Left renal cortex interstitium (tissue), 4 donors: ENCODE measurements at places on chromosomes 5 and 9. TPM values are rescaled to one million over a fixed set of nuclear protein-coding genes. Genes with fewer than 3 reads are reported as not detected.

The INSL4 gene
- not detected for polyA plus RNA-seq

GRCh38 chr5:58816181-58816731 lies 233.4 kb downstream of the RAB3C start:
- DNase-seq: no peak

The ZNF618 gene
- polyA plus RNA-seq: 41.1 TPM

- no peak for DNase-seq
These were observed 33.4 kb upstream of the BARHL1 start for GRCh38 chr9:132548751-132549640.

DNA sequence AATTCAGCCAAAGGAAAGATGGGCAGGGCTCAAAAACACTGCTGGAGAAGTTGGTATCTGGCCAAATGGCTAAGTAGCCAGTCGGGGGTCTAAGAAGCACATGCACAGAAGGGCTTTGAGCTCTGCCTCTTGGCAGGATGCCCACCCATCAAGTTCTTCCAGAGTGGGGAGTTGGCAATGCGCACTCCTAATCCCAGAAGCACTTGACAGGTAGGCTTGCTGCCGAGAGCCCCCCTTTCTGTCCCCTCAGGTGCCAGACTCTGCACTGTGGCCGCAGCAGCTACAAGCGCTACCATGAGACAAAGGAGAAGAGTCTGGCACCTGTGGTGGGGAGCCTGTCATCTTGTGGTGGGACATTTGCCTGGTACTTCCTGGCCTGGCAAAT lies 252.9 kb upstream of the SLC24A2 start:
- no peak for DNase-seq

GRCh38 chr9:78669591-78669990 lies 372.7 kb downstream of the PSAT1 start:
- no peak for DNase-seq

GRCh38 chr9:129665814-129666520 lies 520 bp downstream of the PRRX2 start:
- no peak for DNase-seq

The HAUS6 gene
- polyA plus RNA-seq: 19.9 TPM

DNA sequence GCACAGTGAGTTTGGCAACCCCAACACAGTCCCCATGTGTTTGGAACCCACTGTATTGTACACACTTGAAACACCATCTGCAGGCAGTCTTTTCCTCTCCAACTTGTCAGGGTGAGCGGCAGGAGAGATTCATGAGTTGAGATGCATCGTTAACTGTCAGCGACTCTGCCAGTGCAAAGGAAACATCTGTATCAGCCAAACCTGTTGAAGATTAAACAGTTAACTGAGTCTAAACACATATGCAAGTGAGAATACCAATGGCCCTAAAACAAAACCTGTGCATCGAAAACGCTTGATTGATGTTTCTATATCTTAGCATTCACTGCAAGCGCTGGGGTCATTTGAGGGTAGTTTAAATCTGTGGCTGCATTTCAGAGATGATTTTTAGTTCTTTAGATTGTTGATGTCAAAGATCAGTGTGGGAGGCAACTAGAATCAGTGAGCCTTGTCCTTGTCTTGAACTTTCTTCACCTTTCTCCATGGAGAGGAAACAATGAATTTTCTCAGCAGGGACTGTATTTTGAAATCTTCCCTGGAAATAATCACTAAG lies 41.3 kb upstream of the PAM start:
- peak; percentile 49 for DNase-seq

The RELL2 gene
- polyA plus RNA-seq: 0.55 TPM

DNA sequence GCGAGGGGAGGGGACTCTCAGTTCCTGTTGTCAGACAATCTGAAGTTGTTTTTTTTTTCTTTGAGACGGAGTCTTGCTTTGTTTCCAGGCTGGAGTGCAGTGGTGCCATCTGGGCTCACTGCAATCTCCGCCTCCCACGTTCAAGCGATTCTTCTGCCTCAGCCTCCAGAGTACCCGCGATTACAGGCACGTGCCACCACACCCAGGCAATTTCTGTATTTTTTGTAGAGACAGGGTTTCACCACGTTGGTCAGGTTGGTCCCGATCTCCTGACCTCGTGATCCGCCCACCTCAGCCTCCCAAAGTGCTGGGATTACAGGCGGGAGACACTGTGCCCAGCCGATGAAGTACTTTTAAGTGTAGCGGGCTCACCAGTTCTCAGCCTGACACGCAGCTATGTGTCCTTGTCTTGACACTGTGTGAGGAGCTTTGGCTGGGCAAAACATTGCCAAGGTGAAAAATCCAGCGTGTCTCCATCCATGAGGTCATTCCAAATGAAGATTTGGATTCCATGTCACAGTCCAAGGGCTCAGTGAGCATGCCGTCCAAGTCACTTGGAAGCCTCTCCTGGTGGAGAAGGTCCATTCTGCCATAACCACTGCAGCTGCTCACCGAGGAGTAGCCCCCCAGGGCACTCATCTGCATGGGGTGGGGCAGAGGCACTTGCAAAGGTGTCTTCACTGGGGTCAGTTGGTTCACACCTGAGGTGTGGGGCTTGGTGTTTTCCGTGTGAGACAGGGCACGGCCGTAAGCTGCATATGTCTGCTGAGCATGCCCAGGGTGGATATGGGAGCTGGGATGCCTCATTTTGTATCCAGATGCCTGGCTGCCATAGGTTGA lies 32.0 kb downstream of the OR2V1 start:
- no peak for DNase-seq

GRCh38 chr5:141650851-141651727 lies at the start of gene FCHSD1:
Gene FCHSD1 (minus strand): TSS chr5:141651418. CDS start chr5:141651368, 50 bp downstream.
- DNase-seq: peak; percentile 68

DNA sequence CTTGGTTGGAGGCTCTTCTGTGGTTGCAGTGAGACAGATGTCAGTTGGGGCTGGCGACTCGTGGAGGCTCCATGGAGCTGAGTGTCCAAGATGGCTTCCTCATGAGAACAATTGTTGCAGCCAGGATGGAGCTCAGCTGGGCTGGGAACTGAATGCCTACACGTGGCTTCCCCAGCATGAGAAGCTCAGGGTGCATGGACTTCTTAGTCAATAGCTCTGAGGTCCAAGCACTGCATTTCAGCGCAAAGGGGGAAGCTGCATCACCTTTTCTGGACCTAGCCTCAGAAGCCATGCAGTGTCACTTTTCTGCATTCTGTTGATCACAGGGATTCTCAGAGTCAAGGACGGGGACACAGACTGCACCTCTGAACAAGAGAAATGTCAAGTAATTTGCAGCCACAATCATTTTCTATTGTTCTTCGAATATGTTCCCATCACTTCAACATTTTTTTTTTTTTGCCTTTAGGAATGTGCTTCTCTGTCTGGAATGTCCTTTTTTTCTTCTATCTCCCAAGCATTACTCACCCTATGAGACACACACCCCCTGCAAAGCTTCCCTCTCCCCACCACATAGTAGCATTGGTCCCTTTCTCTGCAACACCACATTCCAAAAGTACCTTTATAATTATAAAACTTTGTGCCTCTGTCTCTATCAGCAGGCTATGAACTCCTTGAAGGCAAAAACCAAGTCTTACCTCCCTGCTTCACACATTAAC lies 57.5 kb upstream of the STK32A start:
- DNase-seq: no peak

DNA sequence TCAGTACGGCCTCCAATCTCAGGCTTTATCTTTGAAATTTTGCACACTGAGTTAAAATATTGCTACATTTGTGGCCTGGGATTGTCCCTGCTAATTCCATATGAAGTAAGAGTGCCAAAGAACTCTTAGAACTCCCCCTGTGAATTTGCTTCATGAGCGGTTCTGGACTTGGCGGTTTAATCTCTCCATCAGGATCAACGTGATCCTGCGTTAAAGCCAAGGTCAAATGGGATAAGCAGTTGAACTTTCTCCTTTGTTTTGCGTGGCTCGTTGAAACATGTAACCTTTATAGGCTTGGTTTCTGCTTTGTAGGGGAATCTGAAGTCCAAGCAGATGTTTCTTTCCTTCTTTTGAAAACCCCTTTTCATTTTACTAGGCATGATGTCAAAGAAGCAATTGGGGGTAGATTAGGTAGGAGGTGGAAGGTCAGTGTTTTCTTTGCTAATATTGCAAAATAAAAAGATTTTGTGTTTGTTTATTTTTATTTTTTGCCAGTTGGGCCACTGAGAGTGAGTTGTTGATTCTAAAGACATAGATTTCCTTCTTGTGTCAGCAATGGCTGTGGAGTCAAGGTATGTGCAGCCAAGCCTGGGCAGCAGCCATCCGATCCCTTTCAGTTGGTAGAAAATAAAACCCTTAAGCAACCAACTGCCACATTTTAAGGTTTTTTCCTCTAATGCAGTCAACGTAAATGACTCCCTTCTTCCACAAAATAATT lies 390.8 kb downstream of the NNT start:
- DNase-seq: no peak

- DNase-seq: no peak
These were observed 129.1 kb upstream of the FSTL4 start for GRCh38 chr5:133741396-133741795.

- no peak for DNase-seq
These were observed 10.0 kb upstream of the P4HA2 start for GRCh38 chr5:132237670-132238069.

The OR4F3 gene
- polyA plus RNA-seq: not detected

DNA sequence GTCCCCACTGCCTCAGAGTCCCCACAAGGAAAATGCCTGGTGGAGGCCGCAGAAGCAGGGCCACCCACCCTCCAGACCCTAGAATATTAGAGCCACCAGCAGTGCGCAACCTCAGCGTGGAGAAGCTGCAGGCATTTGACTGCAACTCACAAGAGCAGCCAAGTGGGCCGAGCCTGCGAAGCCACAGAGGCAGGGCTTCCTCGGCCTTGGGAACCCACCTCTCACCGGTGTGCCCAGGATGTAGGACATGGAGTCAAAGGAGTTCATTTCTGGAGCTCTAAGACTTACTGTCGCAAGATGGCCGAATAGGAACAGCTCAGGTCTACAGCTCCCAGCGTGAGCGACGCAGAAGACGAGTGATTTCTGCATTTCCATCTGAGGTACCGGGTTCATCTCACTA lies 397.9 kb upstream of the PIK3R1 start:
- DNase-seq: no peak

DNA sequence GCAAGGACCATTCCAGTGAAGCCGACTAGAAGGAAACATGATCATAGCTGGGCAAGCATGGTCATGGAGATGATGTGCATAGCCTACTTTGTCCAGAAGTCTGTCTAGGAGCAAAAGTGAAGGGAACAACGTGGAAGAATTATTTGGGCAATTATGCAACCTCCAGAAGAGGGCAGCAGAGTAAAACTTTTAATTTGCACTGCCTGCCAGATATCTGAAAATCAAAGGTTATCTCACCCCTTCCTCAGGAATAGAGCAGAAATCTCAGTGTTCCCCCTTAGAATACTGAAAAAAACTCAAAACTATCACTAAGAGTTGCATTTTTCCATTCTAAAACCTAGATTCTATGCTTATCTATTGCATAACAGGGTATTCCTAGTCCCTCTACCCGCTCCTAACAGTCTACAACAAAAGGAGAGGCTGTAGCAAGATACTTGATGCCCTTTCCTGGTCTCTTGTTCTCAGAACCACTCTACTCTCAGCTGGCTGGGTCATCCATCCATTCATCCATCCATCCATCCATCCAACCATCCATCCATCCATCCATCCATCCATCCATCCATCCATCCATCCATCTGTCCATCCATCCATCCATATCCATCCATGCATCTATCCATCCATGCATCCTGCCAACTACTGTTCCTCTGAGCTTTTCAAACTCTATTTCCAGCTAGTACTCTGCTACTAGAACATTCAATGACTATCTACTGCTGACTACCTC lies 8.4 kb upstream of the SETD9 start:
- peak; percentile 13 for DNase-seq

GRCh38 chr5:166032601-166033000 lies 2258.8 kb upstream of the WWC1 start:
- DNase-seq: no peak

- no peak for DNase-seq
These were observed 138.0 kb upstream of the NFIB start for GRCh38 chr9:14451949-14452348.

The IFNA2 gene
- not detected for polyA plus RNA-seq

The CDKN2B-AS1 gene
- 0.06 TPM for polyA plus RNA-seq
